ENCODE measurements at places on chromosomes 3 and 15.

GRCh38 chr15:38058596-38059075 is 124.2 kb downstream of the TMCO5A start:
- no peak for DNase-seq

GRCh38 chr3:74562558-74563269 is 51.7 kb downstream of the CNTN3 start:
- DNase-seq: no peak

- DNase-seq: no peak
Observed at GRCh38 chr3:114958930-114959329, 188.2 kb downstream of the ZBTB20 start.

DNA sequence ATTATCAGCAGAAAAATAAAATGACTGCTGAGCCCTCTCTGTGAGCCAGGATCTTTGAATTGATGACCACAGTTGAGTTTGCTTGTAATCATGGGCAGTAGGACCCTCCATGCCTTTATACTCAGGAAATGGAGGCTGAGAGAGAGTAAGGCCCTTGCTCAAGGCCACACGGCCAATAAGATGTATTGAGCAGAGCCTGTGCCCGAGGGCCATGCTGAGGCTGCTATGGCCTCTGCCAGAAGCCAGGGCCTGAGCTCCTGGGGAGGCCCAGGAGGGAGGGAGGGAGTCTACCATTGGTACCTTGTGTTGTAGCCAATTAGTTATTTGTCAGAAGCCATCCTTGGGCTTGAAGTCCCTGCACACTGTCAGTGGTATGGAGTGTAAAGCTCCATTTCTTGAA is 151.4 kb downstream of the DNAJB8 start:
- no peak for DNase-seq

GRCh38 chr3:74426571-74426970 is 187.9 kb downstream of the CNTN3 start:
- no peak for DNase-seq

- no peak for DNase-seq
Observed at GRCh38 chr3:11651900-11652299, 8.2 kb upstream of the VGLL4 start.

DNA sequence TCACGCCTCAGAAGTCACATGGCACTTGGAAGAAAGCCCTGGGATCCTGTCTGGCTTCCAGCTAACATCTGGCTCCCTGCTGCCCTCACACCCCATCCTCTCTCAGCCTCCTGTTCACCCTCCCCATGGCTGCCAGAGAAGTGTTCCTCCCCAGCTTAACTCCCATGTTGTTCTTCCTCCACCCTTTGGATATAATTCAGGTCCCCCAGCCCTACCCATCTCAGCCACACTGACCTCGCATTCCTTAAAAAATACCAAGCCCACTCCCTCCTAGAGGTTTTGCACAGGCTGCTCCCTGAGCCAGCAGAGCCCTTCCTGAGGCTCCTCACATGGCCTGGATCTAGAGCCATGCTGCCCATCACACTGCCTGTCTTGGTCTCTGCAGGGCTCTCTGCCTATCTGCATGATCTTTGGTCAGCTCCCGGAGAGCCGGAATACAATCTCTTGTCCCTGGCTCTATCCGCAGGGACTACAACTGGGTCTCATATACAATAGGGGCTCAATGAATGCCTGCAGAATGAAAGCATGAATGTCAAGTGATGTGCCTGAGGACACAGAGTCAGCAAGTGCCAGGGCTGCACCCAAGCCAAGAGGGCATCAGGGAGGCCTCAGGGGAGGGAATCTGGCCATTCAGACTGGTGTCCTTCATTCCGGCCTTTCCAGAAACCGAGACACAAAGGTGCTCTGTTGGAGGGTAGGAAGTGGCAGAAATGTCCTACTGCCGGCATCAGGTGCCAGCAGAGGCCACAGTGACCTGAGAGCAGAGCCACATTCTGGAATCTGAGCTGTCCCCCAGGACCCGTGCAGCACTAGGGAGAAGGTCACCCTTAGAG is 3.8 kb upstream of the TKT start:
- DNase-seq: no peak

- no peak for DNase-seq
Observed at GRCh38 chr15:60889491-60889890, 339.6 kb downstream of the RORA start.

GRCh38 chr3:52533623-52534280 is at the start of gene NT5DC2:
Gene NT5DC2, minus strand, starts transcription at chr3:52533857. Its CDS starts 120 bp downstream, at chr3:52533737.
- peak; percentile 61 for DNase-seq

DNA sequence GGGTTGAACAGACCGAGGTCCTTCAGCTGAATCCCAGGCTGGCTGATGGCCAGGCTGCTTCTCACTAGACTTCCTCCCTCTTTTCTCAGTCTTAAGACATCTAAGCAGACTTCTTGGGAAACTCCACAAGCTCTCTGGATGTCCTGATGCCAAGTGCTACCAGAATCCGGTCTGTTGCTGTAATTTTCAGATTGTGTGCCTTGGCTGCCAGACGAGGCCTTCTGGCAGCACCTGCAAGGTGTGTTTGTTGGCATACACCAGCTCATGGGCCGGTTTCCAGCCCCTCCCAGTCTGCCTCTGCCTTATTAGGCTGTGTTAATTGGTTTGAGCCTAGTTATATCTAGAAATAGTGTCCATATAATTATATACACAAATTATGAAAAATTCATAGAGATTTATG is 120.6 kb downstream of the TNIK start:
- no peak for DNase-seq

GRCh38 chr3:13022348-13023234 is 50.6 kb downstream of the IQSEC1 start:
- DNase-seq: peak; percentile 82

DNA sequence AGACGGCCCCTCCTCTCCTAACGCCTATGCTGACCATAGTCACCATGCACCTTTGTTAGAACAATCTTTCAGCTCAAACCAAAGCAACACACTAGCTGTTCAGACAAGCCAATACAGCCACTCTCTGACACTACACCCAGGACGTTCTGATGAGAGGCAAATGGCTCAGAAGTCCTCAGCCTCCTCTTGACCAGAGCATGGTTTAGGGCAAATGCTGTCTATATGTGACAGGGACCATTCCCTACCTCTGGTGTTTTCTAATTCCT is 264.8 kb upstream of the HES1 start:
- no peak for DNase-seq
